ENCODE measurements at places on chromosomes 7 and 10.
A peak's percentile ranks its signal among the peaks of the same experiment; 100 is the strongest.

- DNase-seq = no peak
Observed at GRCh38 chr7:151579644-151580043, 59.9 kb upstream of the RHEB start.

DNA sequence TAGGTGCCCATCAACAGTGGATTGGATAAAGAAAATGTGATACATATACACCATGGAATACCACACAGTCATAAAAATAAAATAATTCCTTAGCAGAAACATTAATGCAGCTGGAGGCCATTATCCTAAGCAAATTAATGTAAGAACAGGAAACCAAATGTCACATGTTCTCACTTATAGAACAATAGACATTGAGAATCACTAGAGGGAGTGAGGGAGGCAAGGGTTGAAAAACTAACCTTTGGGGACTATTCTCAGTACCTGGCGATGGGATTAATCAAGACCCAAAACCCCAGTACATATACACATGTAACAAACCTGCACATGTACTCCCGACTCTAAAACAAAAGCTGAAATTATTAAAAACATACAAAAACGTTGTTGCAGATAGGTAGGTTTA is 222.6 kb downstream of the SEMA3E start:
- no peak for DNase-seq

GRCh38 chr10:124992462-124993344 is 50.8 kb downstream of the ZRANB1 start:
- peak; percentile 16 for DNase-seq

DNA sequence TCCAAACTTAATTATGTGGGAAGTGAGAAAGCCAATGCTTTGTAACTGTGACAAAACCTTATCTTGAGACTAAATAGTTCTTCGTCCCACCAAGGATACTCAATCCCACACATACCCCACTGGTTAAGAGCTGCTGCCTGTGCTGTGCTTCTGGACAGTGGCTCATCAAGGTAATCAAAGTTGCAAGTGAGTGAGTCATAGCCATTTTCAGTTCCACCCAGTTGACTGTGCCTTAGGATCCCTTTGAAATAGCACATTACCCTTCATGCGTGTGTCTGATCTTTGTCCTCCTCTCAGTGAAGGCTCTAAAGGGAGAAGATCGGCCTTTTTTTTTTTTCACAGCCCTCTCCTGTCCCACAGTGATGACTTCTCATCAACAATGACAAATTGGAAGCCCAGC is 706.0 kb upstream of the AUTS2 start:
- no peak for DNase-seq

- DNase-seq = no peak
Observed at GRCh38 chr7:66522518-66522917, 106.2 kb upstream of the KCTD7 start.

DNA sequence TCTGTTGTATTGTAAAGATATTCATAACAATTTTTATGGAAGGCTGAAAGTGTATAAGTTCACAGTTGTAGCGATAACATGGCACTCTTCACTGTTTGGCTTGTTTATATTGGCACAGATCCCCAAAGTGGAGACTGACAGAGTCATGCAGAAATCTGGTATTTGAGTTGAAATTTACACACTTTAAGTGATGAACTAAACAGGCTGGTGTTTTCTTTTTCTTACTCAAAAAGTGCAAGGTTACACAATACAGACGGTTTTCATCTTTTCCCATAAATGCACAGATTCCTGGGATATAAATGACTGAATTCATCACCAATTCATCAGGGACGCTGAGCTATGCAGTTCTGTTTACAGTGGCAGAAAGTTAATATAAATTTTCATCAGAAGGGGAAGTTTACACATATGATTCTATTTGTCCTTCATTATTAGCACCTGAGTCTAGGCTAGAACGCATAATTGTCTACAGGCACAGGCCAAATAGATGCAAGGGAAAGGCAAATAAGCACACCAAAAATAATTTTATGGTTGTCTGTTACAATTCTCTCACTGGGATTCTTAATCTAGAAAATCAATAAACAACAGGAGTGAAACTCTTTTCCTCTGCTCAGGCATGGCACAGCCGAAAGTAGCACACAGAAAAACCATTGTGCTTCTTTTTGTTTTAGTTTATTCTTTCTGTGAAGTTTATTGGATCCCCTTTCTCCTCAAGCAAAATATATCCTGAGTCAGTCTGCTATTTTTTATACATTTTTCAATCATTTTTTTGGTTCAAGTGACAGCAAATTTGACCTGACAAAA is 88.0 kb downstream of the FOXP2 start:
- DNase-seq = no peak

GRCh38 chr10:35606430-35606829 is 1.3 kb downstream of the GJD4 start:
- DNase-seq = peak; percentile 8

- no peak for DNase-seq
Observed at GRCh38 chr10:121133901-121134300, 282.7 kb downstream of the WDR11 start.

DNA sequence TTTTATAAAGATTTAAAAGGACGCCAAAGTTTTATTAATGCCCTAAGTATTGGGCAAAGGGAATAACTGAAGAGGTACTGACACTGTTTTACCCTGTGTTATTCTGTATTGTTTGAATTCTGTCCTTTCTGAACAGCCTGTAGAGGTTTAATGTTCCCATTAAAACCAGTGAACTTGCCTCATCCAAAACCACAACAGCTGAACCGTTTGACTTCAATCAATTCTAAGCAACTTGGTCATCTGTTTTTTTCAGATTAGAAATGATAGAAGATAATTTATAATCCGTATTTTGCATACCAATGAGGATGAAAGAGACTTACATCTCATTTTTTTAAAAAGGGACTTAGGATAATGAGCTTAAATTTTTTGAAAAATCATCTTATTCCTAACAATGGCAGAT is 40.4 kb downstream of the HACD1 start:
- no peak for DNase-seq

- no peak for DNase-seq
Observed at GRCh38 chr10:75542084-75542483, 110.7 kb downstream of the LRMDA start.

- DNase-seq = no peak
Observed at GRCh38 chr7:27174874-27175625, 930 bp upstream of the HOXA10 start.

- no peak for DNase-seq
Observed at GRCh38 chr10:22438711-22439110, 93.4 kb downstream of the SPAG6 start.

DNA sequence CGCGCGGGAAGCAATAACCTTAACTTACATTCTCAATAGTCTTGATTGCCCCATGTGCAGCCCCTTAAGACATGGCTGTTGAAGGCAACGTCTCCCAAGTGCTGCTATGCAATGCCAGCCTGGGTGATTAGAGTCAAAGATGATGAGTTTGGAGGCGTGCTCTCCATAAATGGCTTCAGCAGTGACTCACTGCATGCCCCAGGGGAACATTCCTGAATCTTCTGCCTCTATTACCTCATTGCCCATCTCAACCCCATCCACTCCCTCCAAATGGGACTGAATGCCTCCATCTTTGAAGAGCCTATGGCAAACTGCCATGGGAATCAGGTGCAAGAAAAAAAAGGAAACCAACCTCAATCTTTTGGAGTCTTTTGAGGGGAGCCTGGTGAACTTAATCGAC is 282.8 kb downstream of the SNX10 start:
- peak; percentile 52 for DNase-seq

GRCh38 chr7:73701357-73701995 is 18.0 kb downstream of the STX1A start:
- DNase-seq = peak; percentile 50

DNA sequence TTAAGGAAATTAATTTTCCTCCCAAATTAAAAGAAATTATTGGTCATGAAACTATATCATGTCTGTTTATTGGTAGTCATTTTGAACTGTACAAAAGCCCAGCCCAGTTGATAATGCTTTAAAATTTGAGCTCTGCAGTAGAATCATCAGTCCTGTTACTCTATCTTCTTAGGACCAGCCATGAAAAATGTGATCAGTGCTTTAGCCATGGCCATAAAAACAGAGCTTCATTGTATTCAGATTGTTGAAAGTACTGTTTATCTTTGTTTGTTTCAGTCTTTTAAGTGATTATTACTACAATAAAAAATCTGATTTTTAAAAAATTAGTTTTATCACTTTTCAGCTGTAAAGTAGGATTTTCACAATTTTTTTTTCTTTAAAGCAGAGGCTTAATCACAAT is 13.7 kb upstream of the TFAM start:
- DNase-seq = no peak

DNA sequence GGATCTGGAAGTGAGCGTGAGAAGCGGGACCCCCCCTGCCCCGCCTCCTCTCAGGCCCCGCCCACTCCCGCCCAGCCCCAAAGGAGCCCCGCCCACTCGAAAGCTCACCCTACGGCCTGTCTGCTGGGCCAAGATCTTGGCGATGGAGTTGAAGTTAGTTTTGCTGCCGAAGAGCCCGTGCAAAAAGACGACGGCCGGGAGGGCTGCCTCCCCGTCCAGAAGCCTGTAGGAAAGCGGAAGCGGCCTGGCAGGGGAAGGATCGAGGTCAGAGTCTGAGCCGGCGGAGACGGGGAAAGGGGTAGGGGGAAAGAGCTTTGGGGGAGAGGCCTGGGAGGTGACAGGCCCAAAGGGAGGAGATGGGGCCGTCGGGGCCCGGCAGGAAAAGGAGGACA is 386 bp downstream of the ABHD11 start:
- peak; percentile 92 for DNase-seq

- DNase-seq = no peak
Observed at GRCh38 chr7:96591900-96592676, 117.6 kb downstream of the SEM1 start.

DNA sequence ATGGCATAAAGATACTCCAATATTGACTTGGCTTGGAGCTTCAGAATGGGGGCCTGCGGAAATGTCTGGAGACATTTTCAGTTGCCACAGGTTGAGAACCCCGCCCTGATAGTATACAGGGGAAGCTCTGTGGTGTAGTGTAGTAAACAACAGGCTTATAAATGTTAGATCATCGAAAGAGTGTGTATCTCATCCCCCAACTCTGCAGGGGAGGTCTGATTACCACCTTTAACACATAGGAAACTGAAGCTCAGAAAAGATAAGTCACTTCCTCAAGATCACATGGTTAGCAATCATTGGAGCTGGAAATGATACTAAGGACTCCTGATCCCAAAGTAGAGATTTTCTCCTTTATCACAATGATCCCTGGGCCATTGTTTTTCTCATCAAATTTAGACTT is 144.5 kb upstream of the BMPER start:
- DNase-seq = no peak

GRCh38 chr7:128024151-128024550 is 7.1 kb downstream of the LRRC4 start:
- DNase-seq = no peak
